SHP77 treated with DMSO at 0.1 percent for 48 hours (cell line): ENCODE measurements at places on chromosomes 11 and 22.
A peak's percentile ranks its signal among the peaks of the same experiment; 100 is the strongest.

- no peak for DNase-seq
These were observed 515.1 kb downstream of the CNTN5 start for GRCh38 chr11:99535819-99536218.

GRCh38 chr11:7892840-7893254 is 38.2 kb downstream of the OR10A6 start:
- DNase-seq = no peak

- DNase-seq = no peak
These were observed 12.9 kb upstream of the SYTL2 start for GRCh38 chr11:85823816-85824215.

DNA sequence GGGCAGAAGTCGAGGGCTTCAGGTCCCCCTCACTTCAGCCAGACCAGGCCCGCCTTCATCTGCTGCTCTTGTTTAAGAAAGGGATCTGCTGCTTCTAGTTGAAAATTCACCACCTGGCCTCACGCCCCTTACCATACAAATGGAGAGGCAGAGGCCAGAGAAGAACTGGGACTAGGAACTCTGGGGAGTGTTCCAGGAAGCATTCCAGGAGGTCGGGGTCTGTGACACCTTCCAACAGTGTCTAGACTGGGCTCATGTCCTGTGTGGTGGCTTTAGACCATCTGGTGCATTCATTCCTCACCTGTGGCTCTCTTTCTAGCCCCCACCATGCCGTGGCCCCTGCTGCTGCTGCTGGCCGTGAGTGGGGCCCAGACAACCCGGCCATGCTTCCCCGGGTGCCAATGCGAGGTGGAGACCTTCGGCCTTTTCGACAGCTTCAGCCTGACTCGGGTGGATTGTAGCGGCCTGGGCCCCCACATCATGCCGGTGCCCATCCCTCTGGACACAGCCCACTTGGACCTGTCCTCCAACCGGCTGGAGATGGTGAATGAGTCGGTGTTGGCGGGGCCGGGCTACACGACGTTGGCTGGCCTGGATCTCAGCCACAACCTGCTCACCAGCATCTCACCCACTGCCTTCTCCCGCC is 12.3 kb downstream of the TSKU start:
- DNase-seq = no peak

- DNase-seq = no peak
These were observed 575 bp downstream of the SLC6A5 start for GRCh38 chr11:20600020-20600346.

- DNase-seq = peak; percentile 74
These were observed 2.5 kb upstream of the SEPTIN3 start for GRCh38 chr22:41966607-41967240.

- DNase-seq = no peak
These were observed 6.4 kb downstream of the UNC93B1 start for GRCh38 chr11:67997475-67997921.

- DNase-seq = no peak
These were observed 702.4 kb downstream of the NTM start for GRCh38 chr11:132072858-132073211.

DNA sequence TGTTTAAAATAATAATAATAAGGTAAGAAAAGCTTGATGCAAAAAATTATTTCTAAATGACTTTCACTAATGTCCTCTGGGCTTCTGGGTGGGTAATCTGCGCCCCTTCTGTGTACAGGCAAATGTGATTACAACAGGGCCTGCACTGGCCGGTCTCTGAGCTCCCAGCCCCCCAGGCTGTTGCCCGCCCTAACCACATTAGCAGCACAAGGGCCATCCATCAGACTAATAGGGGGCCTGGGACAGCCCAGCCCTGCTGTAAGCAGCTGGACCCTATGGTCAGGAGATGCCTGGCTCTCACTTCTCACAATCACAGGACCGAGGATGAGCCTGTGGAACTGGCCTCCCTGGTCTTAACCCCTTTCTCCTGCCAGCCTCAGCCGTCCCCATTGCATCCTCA is 388.4 kb downstream of the BUD13 start:
- no peak for DNase-seq
